ENCODE measurements at places on chromosomes 1 and 21.

DNA sequence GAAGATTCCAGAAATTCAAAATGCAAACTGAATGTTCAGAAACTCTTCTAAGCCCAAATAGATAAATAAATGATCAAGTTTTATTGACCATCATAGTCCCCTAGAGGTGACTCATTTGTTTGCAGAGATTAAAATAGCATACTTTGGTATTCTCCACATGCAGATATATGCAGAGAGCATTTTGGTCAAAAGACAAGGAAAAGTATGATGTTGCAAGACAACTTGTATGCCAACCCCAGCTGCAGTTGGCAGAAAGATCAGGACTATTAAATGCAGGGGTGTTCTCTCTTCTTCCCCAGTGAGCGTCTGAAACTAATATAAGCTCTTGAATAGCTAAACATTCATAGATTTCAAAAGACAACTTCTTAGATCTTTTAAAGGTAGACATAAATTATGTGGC lies 404.9 kb downstream of the LTN1 start:
- no peak for DNase-seq

DNA sequence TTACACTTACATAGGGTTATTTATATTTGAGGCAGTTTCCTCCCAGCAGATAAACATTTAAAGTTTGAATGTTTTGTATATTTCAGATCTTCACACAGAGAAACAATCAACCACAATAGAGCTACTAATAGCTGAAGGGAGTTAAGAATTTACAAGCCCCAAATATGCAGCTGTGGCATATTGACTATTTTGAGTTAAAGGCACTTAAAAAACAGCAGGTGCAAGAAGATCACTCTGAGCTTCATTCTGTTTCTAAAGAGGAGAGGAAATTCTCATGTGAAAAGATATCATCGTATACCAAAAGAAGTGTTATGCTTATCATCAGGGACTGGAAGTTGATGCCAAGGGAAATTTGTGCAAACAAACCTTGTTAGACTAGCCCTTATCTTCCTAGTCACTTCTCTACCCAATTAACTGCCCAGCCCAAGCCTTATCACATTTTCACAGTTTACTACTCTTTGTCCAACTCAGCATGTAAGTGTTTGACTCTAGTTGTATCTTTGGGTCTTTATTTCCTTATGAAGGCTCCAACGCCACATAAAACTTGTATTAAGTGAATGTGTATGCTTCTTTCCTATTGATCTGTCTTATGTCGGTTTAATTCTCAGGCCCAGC lies 66.3 kb upstream of the COG2 start:
- no peak for DNase-seq

DNA sequence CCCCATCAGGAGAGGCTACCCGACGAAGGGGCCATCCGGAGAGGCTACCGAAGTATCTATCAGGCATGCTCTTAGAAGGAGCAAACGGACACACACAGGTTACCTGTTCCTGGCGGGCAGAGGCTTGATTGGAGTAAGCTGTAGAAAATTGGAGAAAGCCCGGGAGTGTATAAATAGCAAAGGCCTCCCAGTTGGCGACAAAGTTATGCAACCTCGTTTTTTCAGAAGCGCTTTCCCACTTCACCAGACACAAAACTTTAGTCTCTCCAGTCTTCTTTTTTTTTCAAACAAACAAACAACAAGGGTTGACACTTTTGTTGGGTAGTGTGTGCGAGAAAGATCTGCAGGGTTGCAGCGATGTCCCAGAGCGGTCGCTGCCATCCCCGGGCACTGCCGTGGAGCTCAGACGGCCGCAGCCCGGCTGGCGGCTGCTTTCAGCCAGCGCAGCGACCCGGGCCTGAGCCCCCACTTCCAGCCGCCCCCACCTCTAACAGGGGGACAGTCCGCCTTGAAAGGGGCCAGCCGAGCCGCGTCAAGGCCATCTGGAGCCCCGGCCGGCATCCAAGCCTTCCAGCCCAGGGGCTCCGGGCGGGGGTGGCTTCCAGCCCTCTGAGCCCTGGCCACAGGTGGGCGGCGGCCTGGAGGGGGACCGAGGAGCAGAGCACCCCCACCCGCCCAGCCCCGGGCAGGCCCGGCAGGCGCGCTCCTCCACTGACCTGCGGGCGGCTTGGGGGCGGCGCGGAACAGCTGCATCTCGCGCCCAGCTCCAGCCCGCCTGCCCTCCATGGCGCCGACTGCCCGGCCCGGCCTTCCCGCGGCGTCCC lies 616 bp downstream of the MCOLN3 start:
- no peak for DNase-seq

DNA sequence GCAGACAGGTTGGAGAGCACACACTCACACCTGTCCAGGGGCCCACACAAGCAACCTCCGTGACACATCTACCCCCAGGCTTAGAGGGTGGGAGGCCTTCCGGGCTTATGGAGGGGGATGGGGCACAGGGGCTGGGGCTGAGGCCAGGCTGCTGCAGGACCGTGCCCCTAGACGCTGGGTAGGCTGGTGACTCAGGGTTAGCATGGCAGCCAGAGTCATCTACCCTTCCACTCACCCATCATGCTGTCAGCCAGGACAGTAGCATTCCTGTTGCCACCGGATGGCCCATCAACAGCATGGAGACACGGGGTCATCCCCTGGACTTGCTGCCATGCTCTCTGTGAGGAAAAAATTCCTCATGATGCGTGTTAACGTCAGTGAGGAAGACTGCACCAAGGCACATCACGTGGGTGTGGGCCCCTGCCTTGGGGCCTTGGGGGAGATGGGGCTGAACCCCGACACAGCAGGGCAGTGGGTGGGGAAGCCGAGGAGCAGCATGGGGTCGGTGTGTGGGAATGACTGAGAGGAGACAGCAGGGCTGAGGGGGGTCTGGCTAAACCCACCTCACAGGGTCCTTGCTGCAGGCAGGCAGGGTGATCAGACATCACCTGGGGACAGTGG lies 52.8 kb downstream of the WNT9A start:
- no peak for DNase-seq

- DNase-seq, result no peak
Measured at GRCh38 chr1:12380326-12381249, 150.8 kb downstream of the VPS13D start.

GRCh38 chr1:6330410-6330911 lies 63.1 kb downstream of the ACOT7 start:
- DNase-seq, result no peak

- no peak for DNase-seq
Measured at GRCh38 chr1:28209700-28210099, 23.1 kb downstream of the DNAJC8 start.

DNA sequence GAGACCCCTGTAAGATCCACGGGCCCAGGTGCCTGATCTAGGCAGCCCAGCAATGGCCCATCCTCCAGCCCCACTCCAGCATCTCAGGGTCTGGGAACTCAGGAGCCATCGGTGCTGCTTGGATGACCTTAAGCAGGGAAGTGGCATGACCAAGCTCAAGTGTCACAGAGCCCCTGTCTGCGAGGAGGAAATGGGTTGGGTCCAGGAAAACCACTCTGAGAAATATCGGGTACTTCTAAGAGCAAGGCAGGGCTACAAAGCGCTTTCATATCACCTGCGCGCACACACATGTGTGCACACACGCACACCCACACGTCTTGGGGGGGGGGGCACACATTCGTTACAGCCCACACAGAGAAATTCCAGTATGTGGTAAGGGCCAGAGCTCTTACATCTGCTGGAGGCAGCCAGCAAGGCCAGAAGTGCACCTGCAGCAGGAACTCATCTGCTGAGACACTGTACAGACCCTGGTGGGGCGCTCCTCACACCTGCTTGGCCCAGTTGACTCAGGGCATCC lies 32.6 kb upstream of the SPOCD1 start:
- DNase-seq, result no peak

GRCh38 chr1:4093856-4094565 lies 193.9 kb upstream of the C1orf174 start:
- no peak for DNase-seq

DNA sequence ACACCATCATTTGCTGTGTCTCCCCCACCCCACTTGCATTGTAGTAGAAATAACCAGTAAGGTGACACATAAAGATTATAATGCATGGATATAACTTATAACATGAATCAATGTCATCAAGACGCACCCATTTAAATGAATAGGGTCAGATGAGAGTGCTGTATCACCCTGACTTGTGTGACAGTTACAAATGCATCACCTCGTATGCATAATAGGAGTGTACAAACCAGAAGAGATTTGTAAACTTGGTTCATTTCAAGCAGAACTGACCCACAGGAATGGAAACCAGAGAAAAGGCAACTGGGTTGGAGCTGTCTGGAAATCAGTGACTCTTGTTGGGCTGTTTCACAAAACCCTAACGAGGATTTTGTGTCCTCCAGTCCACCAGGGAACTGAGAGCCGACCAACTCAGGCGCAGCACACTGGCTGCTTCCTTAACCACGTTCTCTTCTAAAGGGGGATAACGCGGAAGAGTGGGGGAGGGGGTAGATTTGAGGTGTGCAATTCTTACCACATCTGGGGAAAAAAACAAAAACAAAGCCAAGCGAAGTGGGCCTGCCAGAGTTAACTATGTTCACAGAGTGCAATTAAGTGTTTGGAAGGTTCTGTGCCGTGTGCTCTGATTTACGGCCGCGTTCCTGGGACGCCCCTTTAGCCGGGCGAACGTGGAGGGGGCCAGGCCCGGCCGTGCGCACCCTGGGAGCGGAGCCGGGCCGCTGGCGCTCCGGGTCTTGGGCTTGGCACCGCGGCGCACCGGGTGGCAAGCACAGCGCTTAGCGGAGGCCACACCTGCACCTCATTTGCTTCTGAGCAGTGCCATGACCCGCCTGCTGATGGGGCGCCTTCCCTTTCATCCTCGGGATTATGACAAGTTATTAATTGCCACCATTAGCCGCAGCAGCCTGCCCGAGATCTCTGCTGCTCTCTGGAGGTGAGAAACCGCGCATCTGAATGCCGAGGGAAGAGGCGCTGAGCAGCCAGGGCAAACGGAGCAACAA lies 248.8 kb upstream of the FOXD3 start:
- DNase-seq, result no peak

- DNase-seq, result no peak
Measured at GRCh38 chr1:116769104-116769452, 14.8 kb downstream of the CD2 start.

GRCh38 chr1:27598902-27599528 lies 4.9 kb downstream of the AHDC1 start:
- DNase-seq, result no peak

DNA sequence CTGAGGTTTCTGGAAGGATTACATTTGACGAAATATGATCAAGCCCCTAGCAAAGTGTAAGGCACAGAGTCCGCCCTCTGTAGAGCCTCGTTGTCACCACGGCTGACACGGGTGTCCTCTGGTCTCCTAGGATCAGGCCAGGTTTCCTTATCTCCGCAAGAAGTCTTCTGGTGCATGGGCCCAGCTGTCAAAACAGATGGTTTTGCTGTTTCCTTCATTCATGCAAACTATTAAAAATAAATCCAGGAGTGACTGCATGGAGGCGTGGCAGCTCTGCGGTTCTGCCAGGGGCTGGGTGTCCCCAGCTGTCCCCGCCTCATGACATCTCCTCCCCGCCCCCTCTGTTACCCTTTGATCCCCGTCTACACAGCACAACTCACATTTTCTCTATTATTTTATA lies 209.0 kb downstream of the DYRK1A start:
- DNase-seq, result no peak

- DNase-seq, result no peak
Measured at GRCh38 chr1:159122005-159122621, 45.5 kb upstream of the AIM2 start.

- DNase-seq, result no peak
Measured at GRCh38 chr1:217861658-217862057, 230.5 kb downstream of the SPATA17 start.

- DNase-seq, result no peak
Measured at GRCh38 chr1:81799939-81800694, 617 bp upstream of the ADGRL2 start.

GRCh38 chr1:77556045-77556444 lies 126.4 kb downstream of the ZZZ3 start:
- no peak for DNase-seq

- DNase-seq, result no peak
Measured at GRCh38 chr1:192270398-192270797, 46.4 kb upstream of the RGS21 start.

GRCh38 chr1:111540928-111541327 lies 37.5 kb upstream of the ADORA3 start:
- DNase-seq, result no peak

DNA sequence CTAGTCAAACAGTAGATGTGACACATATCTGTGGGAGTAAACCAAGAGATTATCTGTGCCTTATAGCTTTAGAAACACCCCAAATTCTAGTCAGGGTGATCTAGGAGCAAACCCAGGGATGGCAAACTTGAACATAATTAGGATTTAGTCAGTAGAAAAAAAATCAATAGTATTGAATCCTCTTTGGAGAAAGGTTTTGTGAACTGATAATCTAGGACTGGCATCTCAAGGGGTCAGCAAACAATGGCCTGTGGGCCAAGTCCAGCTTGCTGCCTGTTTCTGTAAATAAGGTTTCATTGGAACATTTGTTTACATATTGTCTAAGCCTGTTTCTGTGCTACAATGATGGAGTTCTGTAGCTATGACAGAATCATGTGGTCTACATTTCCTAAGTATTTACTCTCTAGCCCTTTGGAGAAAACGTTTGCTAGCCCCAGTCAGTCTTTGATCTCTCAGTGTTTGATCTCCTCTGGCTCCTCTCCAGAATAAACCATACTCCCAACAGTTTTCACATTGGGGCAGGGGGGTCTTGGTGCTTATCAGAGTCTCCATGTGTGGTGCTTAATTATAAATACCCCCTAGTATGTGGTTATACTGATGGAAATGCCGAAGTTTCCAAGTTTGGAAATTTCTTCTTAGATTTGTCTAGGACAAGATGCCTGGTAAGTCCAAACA lies 385.8 kb downstream of the NTNG1 start:
- DNase-seq, result no peak

DNA sequence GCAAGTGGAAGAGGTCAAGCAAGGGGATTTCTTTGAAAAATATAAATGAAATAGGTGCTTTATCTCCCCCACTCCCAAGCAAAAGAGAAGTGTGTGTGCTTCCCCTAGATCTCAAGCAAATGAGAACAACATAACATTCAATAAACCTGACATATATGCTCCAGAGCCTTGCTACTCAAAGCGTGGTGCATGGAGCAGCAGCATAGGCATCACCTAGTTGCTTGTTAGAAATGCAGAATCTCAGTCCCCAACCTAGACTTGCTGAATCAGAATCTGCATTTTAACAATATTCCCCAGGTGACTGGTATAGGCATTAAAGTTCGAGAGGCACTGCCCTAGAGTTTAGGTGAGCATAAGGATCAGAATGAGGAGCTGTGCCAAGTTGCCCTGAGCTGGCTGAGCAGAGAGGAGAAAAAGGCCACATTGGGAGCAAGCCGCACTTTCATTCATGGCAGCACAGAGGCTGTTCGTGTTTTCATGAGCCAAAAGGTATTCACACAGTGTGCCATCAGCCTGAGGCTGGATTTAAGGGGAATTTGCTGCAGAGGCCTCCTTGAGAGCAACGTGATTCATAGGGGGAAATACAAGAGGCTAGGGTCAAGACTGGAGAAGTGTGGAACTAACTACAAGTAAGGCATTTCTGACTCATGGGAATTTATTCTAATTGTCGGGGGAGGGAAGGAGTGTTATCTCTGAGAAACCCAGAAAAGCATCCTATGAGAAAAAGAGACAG lies 14.3 kb upstream of the LPAR3 start:
- no peak for DNase-seq

- no peak for DNase-seq
Measured at GRCh38 chr1:5447503-5447960, 544.7 kb downstream of the NPHP4 start.

GRCh38 chr1:58392083-58392482 lies 154.4 kb downstream of the OMA1 start:
- no peak for DNase-seq

GRCh38 chr1:38334930-38335592 lies 288.5 kb upstream of the POU3F1 start:
- no peak for DNase-seq

- DNase-seq, result no peak
Measured at GRCh38 chr1:224730540-224730939, 114.4 kb downstream of the CNIH3 start.
